Omental fat pad (tissue), 4 donors: ENCODE measurements at places on chromosomes 6 and 20. TPM values are rescaled to one million over a fixed set of nuclear protein-coding genes. Genes with fewer than 3 reads are reported as not detected.

Gene EYA2
- 9.1 TPM for total RNA-seq

Gene ERVFRD-1
- total RNA-seq, result 0.32 TPM

Gene ADGRG6
- total RNA-seq, result 28.5 TPM

Gene COL21A1
- 1.1 TPM for total RNA-seq

Gene SNAP25
- total RNA-seq, result 0.56 TPM

Gene RAB32
- 21.3 TPM for total RNA-seq

GRCh38 chr20:58028123-58028522 is 200.3 kb downstream of the ANKRD60 start:
- DNase-seq, result no peak

DNA sequence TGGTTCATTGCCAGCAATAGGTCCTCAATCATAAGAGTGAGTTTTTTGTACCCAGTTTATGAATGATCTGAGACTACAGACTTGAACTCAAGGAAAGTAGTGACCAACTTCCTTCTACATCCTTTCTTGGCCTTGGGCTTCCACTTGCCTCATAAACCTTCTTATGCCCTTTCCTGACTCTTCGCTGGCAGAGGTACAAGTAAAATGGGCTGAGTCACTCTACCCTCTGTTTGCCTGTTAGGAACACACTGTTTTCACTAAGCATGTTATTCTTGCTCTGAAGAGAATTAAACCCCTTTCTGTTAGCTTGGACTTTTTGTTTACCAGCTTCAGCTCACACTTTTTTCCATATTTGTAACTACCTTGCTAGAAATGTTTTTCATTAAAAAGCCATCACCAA is 74.4 kb downstream of the PKHD1 start:
- no peak for DNase-seq

DNA sequence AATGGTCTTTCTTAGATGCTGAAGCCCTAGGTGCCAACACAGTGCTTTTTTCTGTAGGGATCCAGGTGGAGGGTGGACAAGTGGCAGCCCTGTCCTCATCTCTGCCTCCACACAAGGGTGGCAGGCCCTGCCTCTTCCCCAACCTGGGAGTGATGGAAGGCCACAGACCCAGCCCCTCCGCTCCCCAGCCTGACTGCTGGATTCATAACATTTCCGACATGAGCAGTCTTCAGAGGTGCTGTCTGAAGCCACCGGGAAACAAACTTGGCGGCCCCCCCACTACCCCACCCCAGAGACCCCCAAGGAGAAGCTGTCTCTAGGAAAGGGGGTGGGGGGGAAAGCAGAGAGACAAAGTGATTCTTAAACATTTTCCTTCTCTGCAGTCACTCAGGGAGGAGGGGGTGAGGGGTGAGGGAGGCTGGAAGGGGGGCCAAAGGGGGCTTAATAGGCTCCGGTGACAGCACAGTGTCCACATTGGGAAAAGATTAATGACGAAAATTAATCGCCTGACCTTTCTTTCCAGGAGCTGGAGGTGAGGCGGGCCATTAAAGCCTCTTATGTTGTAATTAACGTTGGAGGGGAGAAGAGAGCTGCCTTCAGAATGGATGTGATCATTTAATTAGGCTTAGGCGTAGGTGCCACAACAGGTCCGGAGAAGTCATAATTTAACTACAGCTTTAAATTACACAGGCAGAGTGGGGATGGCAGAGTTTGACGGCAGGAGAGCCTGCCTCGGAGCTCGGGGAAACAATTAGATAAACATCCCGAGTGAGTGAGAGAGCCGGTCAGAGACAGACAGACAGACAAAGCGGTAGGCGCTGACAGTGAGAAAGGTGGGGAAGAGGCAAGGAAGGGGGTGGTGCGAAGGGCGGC is 76.8 kb upstream of the FOXP4 start:
- no peak for DNase-seq

GRCh38 chr6:83808926-83809325 is 44.2 kb upstream of the RIPPLY2 start:
- DNase-seq, result no peak

GRCh38 chr6:139881236-139881635 is 506.8 kb upstream of the CITED2 start:
- no peak for DNase-seq

DNA sequence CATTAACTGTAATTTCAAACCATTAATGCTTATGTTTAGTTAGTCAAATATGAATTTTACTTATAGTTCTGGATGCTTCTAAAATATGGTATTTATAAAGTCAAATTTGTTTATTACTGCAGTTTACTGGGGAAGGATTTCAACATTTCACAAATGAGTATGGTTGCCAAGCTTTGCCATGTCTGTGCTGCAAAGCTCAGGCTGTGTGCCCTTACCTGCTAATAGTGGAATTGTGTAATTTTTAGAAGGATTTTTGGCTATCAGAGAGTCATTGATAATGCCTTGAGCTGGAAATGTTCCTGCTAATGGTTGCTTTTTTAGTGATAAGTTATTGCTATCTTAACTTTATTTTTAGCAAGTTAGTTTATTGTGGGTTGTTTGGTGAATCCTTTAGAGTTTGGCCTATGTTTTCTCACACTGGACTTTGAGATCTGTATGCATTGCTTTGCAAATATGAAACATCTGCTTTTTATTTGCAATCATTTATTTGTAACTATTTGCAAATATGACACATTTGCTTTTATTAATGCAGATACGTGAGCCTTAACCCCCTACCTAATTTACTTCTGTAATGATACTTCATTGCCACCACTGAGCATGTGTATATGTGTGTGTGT is 105.8 kb downstream of the CD109 start:
- no peak for DNase-seq

DNA sequence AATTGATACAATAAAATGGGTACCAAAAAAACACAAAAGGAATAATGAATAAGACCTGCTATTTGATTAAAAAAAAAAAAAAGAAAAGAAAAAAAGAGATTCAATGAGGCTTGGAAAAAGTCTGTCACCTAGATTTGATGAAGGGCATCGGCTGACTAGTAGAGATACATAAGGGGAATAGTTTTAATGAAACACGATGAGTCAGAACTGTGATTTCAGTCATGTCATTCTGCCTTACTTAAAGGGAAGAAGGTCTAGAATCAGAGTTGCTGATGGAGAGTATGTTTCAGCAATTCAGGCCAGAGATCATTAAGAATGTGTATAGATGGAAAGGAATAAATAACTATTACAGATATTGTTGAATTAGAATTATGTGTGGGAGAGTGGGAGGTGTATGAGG is 565.9 kb upstream of the RNF217 start:
- DNase-seq, result no peak

DNA sequence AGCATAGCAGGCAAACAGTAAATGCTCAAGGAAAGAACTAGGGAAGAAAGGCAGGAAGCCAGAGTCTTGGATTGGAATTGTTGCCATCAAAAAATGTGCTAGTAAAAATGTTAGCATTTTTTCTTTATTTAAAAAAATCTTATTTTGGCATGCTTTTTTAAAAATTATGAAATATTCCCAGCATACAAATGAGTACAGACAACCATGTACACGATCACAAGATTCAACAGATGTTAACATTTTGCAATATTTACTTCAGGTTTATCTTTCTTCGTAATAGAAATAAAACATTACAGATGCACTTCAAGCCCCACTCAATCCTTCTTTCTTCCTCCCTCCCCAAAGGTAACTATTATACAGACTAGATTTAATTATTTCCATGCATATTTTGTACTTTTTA is 27.4 kb upstream of the NOP56 start:
- no peak for DNase-seq

GRCh38 chr6:34390531-34391472 is 1.7 kb downstream of the NUDT3 start:
- no peak for DNase-seq

DNA sequence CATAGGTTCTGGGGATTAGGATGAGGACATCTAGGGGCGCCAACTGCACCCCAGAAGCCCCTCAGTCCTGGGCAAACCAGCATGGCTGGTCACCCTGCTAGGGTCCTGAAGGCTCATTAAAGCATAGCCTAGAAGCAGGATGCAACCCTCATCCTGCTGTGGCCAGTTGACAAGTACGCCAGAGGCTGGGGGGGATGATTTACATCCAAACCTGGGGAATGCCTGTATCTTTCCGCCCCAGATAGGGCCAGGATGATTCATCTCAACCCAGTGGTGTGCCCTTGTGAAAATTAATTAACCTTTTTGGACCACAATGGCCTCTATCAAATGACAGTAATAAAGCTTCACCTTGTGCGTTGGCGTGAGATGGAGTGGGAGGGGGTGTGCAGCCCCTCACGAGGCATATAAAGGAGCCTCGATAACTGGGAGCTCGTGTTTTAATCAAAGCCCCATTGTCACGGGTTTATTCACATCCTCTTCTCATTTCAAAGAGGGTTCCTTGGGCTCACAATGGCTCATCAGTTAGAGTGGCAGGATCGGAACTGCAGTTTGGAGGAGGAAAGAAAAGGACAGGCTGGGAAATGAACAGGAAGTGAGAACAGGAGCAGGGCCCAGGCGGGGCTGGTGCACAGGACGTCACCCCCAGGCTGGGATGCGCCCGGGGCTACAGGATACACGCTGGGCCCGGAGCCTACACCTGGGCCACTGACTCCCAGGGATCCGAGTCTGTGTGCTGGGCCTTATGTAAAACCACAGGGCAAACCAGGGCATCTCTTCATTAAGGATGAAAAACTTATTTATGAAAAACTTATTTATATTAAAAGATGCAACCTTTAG is 121.8 kb upstream of the PHACTR3 start:
- no peak for DNase-seq

GRCh38 chr20:47224300-47224791 is 132.2 kb downstream of the ZMYND8 start:
- DNase-seq, result no peak

DNA sequence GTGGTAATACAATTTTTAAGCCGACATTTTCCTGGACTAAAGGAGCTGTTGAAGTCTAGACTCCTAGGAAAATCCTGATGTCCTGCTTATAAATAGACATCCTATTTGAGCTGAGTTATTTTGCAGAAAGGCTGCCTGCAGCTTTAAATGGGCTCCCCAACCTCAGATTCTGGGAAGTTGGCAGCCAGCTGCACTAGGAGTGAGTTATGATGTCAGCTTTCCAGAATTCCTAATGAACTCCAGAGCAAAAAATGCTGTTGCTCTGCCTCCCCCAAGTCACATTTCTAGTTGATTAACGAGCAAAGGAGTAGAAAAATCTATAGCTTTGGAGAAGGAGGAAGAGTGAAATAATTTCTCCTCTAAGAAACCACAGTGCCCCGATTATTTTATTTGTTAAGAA is 346.3 kb upstream of the SULF2 start:
- DNase-seq, result no peak

GRCh38 chr6:165605901-165606739 is 56.9 kb downstream of the PDE10A start:
- DNase-seq, result no peak

DNA sequence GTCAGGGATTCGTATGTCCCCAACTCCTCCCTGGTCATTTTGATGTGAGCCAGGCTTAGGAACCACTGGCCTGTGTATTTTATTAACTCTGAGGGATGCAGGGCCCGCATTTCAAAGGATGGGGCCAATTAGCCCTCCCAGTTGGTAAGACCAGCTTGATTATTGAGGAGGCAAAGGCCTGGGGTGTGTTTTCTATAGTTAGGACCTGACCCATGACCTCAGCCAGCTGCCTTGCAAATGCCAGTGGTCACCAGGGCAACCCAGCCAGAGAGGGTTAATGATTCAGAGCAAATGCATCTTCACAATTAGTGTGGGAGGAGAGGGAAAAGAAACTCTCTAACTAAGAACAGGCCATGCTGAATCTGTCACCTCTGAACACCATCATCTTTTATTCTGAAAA is 835.4 kb downstream of the MAFB start:
- no peak for DNase-seq

DNA sequence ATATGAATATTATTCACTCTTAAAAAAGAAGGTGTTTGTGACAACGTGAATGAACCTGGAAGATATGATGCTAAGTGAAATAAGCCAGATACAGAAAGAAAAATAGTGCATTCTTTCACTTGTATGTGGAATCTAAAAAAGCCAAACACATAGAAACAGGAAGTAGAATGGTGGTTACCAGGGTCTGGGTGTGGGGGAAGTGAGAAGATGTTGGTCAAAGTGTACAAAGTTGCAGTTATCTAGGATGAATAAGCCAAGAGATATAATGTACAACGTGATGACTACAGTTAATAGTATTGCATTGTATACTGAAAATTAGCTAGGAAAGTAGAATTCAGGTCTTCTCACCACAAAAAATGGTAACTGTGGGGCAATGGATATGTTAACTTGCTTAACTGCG is 151.1 kb upstream of the HCRTR2 start:
- DNase-seq, result no peak

- no peak for DNase-seq
Observed at GRCh38 chr6:81940451-81940985, 188.0 kb upstream of the TENT5A start.

- no peak for DNase-seq
Observed at GRCh38 chr20:58584051-58584824, 66.8 kb upstream of the STX16 start.

- no peak for DNase-seq
Observed at GRCh38 chr6:44270526-44271405, 516 bp downstream of the TMEM151B start.

DNA sequence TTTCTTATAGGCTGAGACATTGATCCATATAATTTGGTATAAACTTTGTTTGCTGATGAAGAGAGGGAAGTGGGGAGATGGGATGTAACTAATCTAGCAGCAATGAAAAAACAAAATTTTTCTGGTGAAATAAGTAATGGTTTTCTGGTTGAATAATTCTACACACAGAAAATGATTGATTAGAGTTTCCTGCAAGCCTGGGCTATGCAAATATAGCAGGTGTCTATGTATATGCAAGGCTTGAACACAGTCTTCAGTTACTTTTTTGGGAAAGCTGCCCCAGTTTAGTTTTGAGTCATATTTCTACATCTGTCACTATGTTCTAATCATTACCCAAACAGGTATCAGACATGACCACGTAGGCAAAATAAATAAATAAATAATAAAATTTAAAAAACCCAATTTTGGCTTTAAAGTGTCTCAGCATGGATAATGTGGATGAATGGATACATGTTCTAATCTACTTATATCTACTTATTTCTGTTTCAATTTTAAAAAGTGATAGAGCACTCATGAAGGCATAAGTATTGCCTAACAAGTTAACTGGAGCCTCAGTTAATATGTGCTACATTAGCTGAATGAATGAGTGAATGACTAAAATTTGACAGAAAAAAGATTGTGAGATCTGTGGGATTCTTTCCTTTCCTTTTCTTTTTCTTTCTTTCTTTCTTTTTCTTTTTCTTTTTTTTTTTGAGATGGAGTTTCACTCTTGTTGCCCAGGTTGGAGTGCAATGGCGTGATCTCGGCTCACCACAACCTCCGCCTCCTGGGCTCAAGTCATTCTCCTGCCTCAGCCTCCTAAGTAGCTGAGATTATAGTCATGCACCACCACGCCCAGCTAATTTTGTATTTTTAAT is 37.2 kb upstream of the TFB1M start:
- DNase-seq, result no peak

GRCh38 chr20:431012-431904 is 23.2 kb downstream of the RBCK1 start:
- no peak for DNase-seq

- no peak for DNase-seq
Observed at GRCh38 chr6:137175868-137176245, 2.4 kb upstream of the IL22RA2 start.
